ENCODE measurements at places on chromosomes 11 and 22.
A peak's percentile ranks its signal among the peaks of the same experiment; 100 is the strongest.

- no peak for DNase-seq
These were observed 16.9 kb downstream of the SMIM38 start for GRCh38 chr11:69172674-69173073.

GRCh38 chr11:72904016-72904415, 89.8 kb downstream of the ATG16L2 start:
- DNase-seq, result no peak

- DNase-seq, result no peak
These were observed 71.6 kb upstream of the BLID start for GRCh38 chr11:122187373-122188165.

- peak; percentile 98 for DNase-seq
These were observed 32.1 kb downstream of the A4GALT start for GRCh38 chr22:42688241-42689211.

DNA sequence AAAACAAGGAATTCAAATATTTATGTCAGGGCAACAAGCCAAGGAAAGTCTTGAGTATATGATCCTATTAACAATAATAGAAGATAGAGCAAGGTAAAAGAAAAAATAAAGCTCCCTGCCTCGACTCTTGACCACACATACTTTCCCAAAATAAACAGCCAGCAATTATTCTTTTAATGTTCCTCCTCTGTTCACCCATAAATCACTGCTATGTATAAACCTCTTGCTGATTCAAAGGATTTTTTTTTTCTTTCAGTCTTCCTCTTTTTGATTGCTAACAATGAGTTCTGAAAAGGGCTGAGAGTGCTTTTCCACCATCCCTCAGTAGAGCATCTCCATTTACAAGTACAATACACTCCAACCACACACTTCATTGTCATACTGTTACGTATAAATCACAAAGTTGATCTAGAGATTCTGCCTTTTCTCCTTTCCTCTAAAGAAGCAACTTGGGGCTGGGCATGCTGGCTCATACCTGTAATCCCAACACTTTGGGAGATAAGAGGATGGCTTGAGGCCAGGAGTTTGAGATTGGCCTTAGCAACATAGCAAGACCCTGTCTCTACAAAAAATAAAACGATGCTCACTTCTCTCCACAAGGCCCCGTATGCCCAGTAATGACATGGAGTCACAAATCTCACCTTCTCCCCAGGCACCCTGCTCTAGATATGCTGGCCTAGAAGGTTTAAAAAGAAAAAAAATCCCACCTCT, 24.0 kb downstream of the RAB30 start:
- DNase-seq, result no peak

- peak; percentile 70 for DNase-seq
These were observed 653 bp downstream of the GRK3 start for GRCh38 chr22:25564979-25565677.

DNA sequence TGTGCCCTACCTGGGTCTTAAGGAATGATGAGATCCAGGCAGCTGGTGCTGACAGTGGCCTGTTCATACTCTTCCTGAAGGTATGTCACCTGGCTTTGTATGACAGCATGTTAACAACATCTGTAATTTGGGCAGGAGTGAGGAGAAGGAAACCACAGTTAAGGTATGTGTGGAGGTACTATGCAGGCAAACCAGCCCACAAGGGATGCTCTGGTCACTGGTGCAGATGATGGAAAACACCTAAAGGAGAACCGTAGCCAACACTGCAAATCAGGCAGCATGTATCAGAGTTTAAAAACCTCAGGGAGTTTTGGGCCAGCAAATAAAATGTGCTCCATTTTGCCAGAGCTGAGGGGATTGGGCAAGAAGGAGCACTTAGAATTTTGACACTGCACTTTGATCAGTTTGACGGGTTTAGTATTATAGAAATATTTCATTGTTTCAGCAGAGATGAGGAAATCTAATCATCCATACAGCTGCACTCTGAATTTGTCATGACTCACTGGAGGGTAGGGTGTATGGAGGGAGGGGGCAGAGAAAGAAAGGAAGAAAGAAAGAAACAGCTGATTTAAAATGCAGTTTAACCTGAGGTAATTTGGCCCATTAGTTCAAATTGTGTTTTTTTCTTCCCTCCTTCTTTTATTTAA, 260.9 kb downstream of the KIRREL3 start:
- no peak for DNase-seq

DNA sequence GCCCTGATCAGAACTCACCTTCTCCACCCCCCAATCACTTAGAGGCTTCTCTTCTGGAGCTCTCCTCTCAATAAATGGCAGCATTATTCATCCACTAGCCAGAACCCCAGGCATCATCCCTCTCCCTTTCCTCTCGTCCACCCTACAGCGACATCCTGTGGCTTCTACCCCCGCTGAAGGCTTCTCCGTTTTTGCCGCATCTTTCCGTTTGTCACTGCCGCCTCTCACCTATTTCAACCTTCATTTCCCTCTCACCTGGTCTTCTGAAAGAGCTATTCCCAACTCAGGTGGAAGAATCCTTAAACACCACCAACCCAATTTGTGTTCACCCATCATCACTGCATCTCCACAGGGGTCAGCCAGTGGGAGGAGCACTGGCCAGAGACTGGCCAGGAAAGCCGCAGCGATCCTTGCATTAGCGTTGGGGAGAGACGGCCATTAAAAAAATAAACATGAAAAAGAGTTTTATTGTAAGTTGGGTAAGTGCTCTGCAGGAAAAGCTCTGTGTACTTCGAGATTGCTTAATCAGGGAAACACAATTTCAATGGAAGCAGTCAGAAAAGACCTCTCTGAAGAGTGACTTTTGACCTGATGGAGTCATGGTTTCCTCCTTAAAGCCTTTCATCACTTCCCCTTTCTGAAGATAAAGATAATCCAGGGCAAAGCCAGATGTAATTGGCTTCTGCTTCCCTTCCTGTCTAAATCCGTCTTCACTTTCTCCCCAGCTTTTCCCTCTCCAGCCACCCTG, 36.7 kb downstream of the SPATA19 start:
- DNase-seq, result no peak

DNA sequence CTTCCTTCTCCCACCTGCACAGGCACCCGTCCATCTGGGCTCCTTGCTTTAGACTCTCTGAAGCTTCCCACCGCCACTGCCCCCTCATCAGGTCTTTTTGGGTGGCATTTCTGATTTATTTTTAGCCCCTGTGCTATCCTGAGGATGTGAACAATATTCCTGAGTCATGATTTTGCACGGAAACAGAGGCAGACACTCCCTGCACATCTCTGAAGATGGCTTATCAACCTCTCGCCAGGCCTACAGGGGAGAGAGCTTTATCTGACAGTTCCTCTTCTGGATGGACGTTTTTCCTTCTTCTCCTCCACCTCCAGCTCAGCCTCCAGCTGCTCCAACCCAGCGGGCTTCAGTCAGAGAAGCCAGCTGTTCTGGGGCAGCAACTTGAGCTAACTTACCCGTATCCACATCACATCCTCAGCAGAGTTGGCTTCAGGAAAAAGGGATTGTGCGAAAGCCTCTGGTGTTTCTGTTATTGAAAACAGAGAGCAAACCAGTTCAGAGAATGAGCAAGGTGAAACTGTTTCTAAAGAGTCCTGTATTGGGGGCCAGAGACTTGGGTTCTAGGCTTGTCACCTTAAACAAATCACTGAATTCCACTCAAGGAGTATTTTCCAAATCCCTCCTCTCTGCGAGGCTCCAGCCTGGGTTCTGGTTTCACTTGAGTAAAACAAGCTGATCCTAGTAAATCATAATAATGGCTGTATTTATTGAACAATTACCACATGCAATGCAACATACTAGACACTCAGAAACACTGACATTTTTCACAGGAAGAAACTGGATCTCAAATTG, 33.1 kb upstream of the ETS1 start:
- no peak for DNase-seq

- peak; percentile 40 for DNase-seq
These were observed 25.7 kb downstream of the ARHGAP1 start for GRCh38 chr11:46674463-46675287.

GRCh38 chr11:4527926-4528325, 17.1 kb upstream of the OR52M1 start:
- DNase-seq, result no peak

- no peak for DNase-seq
These were observed 83.9 kb downstream of the AMOTL1 start for GRCh38 chr11:94851864-94852636.

- DNase-seq, result no peak
These were observed 266.1 kb downstream of the MN1 start for GRCh38 chr22:27535452-27535851.

GRCh38 chr11:73956876-73957653, 6.2 kb downstream of the DNAJB13 start:
- peak; percentile 50 for DNase-seq

DNA sequence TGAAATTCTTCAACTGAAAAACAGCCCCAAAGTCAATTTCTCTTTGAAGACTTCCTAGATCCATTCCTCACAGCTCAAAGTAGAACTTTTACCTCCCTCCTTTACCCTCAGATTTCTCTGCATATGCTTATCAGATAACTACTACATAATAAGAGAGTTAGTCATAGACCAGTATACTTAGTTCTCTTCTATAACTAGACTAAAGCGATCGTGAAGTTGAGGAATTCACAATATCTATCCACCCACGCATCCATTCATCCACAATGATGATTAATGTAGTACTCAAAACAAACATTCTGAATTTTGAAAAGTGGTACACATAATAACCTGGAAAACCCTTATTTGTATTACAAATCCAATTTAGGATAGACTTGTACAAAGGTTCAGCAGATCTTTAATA, 800.9 kb upstream of the TENM4 start:
- no peak for DNase-seq

GRCh38 chr11:11345099-11345498, 8.0 kb downstream of the CSNK2A3 start:
- DNase-seq, result no peak

- no peak for DNase-seq
These were observed 14.1 kb downstream of the LARGE2 start for GRCh38 chr11:45936511-45937054.

- no peak for DNase-seq
These were observed 212.6 kb upstream of the NAV2 start for GRCh38 chr11:19499999-19500398.

DNA sequence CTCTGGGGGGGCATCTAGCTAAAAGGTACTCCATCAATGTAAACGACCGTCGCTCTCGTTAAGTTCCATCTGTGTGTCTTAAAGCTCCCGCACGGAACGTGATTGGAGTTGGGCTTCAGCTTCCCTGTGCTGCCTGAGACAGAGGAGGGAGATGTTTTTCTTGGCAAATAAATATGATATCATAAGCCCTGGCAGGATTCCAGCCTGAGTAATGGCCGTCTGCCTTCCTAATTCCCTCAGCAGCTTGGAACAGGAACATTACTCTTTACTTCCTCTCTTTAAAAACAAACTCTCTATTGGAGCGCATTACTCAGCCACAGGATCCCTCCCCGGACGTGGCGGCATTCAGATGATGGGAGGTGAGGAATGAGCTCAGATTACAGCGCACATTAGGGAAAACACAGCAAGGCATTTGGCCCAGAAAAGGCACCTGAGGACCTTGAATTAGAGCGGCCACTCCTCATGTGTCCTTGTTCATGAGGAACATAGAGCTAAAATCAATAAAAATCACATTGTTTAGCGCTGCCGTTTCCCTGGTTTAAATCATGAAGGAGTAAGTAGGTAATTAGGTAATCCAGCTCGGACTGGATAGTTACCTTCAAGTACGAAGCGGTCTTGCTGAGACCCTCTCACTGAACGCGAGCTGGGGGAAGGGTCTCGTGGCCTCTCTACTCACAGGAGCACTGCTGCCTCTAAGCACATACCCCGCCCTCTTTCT, 230.4 kb downstream of the ST3GAL4 start:
- peak; percentile 76 for DNase-seq

GRCh38 chr11:119673759-119674336, 55.2 kb downstream of the NECTIN1 start:
- no peak for DNase-seq

DNA sequence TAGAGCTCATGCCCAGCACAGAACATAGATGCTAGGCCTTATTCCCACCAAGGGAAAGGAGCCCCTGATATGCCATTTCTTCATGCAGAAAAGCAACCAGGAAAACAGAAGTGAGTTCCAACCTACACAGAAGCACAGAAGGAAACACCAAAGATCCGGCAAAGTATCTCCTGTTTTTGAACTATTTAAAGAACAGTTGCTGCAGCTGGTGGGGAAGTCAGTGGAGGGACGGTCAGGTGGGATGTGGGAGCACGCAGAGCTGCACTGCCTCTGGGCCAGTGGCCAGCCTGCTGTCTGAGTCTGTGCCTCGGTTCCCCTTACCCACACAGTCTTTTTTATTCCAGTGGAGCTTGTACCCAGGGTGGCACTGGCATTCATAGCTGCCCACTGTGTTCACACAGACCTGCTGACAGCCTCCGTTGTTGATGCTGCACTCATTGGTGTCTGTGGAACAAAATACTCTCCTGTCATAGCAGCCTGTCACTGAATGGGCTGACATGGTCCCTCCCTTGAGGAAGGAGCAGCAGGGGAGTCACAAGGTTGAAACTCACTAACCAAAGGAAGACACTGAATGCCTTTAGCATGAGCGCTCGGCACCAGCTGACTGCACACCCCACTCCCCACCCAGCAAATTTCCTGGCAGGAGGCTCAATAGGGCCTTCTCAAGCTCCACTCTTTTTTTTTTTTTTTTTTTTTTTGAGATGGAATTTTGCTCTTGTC, 37.9 kb downstream of the SCUBE2 start:
- no peak for DNase-seq

DNA sequence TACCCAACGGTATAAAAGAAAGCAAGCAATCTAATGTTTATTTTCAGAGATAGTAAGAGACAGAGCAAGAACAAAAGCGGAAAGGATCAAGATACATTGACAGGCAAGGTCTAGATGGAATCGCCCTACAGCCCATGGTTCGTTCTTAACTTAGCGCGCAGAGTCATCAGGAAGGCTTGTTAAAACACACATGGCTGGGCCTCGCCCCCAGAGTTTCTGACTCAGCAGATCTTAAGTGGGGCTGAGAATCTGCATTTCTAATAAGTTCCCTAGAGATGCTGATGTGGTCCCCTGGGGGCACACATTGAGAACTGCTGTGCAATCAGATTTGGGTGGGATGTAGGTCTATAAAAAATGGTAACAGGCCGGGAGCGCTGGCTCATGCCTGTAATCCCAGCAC, 35.8 kb upstream of the CHRM4 start:
- no peak for DNase-seq

DNA sequence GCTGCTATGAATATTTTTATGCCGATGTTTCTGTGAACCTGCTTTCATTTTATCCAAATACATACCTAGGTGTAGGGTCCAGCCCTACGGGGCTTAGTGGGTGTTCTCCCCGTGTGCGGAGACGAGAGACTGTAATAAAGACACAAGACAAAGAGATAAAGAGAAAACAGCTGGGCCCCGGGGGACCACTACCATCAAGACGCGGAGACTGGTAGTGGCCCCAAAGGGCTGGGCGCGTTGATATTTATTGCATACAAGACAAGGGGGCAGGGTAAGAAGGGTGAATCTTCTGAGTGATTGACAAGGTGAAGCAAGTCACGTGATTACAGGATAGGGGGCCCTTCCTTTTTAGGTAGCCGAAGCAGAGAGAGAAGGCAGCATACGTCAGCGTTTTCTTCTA, 920.1 kb downstream of the BRD1 start:
- DNase-seq, result peak; percentile 59

- peak; percentile 77 for DNase-seq
These were observed 583 bp downstream of the APLP2 start for GRCh38 chr11:130070109-130070845.

Measured in sigmoid colon (tissue), 7 donors.